ENCODE measurements at places on chromosomes 3 and 15. TPM values are rescaled to one million over a fixed set of nuclear protein-coding genes. Genes with fewer than 3 reads are reported as not detected.

IL5RA gene
- not detected for total RNA-seq

CCRL2 gene
- total RNA-seq, result not detected

LDHAL6B gene
- not detected for total RNA-seq

HYAL3 gene
- total RNA-seq, result 9.7 TPM

SLC22A13 gene
- total RNA-seq, result not detected

ANKRD34C gene
- not detected for total RNA-seq

ATP10A gene
- 7.4 TPM for total RNA-seq

GRAMD1C gene
- total RNA-seq, result 0.46 TPM

SUMF1 gene
- total RNA-seq, result 20.5 TPM

GP5 gene
- total RNA-seq, result 0.01 TPM

GATA2 gene
- total RNA-seq, result 4.0 TPM

DAZL gene
- not detected for total RNA-seq

GRK7 gene
- 0.02 TPM for total RNA-seq

ACVR2B gene
- 2.6 TPM for total RNA-seq

MB21D2 gene
- 4.6 TPM for total RNA-seq

SLC12A1 gene
- total RNA-seq, result not detected

MNS1 gene
- total RNA-seq, result 3.0 TPM

CPA3 gene
- total RNA-seq, result not detected

GOLGA6L7 gene
- not detected for total RNA-seq

HRG gene
- total RNA-seq, result not detected

NOX5 gene
- total RNA-seq, result 0.24 TPM

CCR8 gene
- total RNA-seq, result not detected

THUMPD3 gene
- total RNA-seq, result 51.0 TPM

KNG1 gene
- not detected for total RNA-seq
